ENCODE measurements at places on chromosomes 2 and 18.

DNA sequence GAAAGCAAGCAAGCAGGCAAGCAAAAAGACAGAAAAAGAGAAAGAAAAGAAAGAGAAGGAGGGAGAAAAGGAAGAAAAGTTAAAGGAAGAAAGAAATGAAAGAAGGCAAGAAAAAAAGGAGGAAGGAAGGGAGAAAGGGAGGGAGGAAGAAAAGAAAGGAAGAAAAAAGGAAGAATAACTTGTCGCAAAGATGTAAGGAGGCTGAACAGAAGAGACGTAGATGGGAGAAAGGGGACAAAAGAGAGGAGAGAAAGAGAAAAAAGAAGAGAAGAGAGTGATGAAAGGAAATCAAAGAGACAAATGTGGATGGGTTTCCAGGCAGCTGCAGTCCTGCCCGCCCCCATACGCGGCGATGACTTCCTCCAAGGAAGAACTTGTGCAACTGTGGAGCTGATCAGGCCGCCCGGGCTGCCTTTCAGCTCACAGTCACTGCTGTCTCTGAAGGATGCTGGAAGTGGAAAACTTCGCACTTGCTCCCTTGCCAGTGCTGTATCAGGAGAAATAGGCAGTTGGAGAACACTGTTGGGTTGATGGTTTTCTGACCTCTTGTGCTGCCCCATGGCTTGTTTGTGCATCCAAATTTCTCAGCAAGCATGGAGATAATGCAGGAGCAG lies 52.9 kb downstream of the TRIB2 start:
- DNase-seq, result no peak

- DNase-seq, result no peak
Observed at GRCh38 chr18:59143441-59143840, 3.8 kb downstream of the SEC11C start.

- DNase-seq, result no peak
Observed at GRCh38 chr18:12296087-12296403, 12.0 kb upstream of the TUBB6 start.

DNA sequence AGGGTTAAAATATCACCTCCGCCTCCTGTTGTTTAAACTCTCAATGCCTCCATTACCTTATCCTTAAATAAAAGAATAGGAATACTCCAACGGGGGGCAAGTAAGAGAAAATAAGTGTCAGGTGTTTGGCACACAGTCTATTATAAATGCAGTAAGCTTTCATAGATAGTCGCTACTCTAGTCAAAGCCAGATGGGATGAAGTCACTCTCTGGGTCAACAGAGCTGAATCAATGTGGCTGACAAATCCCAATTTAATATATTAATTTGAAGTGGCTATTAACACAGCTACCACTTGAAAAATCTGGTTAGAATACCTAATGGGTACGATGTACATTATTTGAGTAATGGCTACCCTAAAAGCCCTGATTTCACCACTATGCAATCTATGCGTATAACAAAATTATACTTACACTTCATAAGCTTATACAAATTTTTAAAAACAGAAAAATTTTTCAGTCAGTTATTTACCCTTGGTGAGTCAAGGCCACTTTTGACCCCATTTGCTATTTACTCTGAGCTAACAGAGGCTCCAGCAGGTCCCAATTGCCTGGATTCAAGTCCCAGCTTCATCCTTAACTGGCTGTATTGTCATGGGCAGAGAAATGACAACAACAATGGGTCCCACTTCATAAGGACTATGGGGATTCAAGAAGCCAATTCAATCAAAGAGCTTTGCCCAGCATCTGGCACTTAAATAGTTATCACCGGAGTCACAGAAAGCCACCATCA lies 167.5 kb upstream of the PID1 start:
- peak; percentile 43 for DNase-seq

GRCh38 chr2:44578471-44579093 lies 216.8 kb downstream of the CAMKMT start:
- DNase-seq, result no peak

All from NCI-H524 treated with DMSO at 0.1 percent for 48 hours (cell line).